ENCODE measurements at places on chromosomes 5 and 9.

GRCh38 chr9:9799287-9799686 lies 813.5 kb downstream of the PTPRD start:
- DNase-seq, result no peak

- DNase-seq, result no peak
Observed at GRCh38 chr9:98442114-98442513, 186.7 kb upstream of the TBC1D2 start.

GRCh38 chr5:154189819-154190594 lies 526 bp upstream of the GALNT10 start:
- DNase-seq, result peak; percentile 69

GRCh38 chr5:170576602-170577535 lies 73.0 kb downstream of the KCNIP1 start:
- DNase-seq, result no peak

GRCh38 chr5:138491669-138492559 lies 26.6 kb downstream of the EGR1 start:
- peak; percentile 85 for DNase-seq
